ENCODE measurements at places on chromosomes 1 and 21.

- no peak for DNase-seq
Observed at GRCh38 chr1:246081138-246081702, 425.9 kb downstream of the SMYD3 start.

DNA sequence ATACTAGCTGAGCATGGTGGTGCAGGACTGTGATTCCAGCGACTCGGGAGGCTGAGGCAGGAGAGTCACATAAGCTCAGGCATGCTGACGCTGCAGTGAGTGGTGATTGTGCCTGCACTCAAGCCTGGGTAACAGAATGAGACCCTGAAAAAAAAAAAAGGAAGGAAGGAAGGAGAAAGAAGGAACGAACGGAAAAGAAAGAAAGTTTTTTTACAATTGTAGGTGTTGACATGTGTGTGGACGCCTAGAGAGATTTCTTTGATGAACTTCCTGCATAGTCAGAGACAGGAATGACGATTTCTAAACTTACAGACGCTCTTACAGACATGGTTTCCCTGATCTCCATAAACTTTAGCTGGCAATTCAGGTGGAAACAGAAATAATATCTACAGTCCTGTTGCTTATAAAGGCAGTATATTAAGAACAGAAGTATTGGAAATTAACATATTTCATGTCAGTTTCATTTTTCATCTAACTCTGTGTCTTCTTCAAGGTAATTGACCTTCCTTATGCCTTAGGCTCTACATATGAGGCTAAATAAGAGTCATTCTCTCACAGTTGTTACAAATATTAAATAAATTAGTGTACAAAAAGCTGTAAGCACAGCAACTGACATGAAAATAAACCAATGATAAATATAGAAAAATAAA is 4.1 kb downstream of the SAMSN1 start:
- DNase-seq, result no peak

DNA sequence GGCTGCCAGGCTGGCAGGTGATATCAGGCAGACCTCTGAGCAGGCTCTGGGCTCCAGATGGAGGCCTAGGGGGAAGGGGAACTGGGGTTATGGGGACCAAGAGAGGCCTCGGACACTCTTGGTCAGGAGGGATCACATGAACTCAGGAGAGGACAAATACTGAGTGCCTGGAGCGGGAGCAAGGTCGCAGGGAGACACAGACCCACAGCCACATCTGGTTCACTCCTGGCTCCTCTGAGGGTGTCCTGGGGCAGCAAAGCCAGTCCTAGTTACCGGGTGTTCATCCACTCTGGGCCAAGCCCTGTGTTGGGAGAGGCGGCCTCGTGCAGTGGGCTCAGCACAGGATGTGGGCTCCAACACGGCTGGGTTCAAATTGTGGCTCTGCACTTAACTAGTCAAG is 239.0 kb downstream of the PTPRU start:
- DNase-seq, result no peak

DNA sequence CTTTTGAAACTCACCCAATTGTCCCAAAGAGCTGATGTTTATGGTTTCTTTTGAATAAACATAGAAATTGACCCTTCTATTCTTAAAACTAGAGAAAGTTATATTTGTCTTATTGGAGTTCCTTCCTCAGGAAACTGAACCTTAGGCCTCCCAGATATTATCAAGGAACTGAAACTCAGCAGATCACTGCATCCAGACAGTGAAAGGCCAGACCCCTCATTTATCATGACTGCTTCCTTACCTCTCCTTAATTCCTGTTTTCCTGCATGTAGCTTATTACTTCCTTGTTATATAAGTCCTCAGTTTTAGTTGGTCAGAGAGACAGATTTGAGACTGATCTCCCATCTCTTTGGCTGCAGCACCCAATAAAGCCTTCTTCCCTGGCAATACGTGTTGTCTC is 27.5 kb downstream of the SLC22A15 start:
- no peak for DNase-seq

DNA sequence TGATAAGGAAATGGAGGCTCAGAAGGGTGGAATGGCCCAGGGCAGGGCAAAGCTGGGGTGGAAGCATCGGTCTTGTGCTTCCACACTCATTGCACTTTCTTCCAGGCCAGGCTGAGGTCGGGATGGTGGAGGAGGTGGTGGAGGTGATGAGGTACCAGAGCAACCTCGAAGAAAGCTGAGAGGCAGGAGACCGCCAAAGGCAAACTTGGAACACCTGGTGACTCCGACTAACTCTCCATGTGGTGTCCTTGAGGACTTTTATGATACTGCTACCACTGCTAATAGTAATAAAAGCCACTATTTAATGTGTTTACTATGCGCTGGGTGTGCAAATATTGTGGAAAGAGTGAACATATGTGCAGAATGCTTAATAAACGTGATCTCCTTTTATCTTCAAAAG is 16.9 kb upstream of the BTG2 start:
- no peak for DNase-seq

DNA sequence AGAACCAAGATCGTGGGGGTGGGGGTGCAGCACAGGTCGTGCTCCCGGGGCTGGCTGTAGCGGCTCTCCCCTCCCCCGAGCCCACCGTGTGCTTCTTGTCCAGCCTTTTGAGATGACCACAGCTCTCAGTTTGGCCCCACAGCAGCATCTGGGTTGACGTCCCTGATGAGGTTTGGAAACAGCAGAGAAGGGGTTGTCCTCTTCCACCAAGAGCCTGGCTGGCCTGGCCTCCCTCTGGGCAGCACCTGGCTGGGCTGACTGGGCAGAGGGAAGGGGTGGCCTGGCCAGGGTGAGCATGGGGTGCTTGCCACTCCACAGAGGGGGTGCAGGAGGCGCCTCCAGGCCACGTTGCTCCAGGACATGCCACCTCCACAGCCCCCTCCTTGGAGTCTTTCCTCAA is 61.5 kb downstream of the SKI start:
- no peak for DNase-seq

DNA sequence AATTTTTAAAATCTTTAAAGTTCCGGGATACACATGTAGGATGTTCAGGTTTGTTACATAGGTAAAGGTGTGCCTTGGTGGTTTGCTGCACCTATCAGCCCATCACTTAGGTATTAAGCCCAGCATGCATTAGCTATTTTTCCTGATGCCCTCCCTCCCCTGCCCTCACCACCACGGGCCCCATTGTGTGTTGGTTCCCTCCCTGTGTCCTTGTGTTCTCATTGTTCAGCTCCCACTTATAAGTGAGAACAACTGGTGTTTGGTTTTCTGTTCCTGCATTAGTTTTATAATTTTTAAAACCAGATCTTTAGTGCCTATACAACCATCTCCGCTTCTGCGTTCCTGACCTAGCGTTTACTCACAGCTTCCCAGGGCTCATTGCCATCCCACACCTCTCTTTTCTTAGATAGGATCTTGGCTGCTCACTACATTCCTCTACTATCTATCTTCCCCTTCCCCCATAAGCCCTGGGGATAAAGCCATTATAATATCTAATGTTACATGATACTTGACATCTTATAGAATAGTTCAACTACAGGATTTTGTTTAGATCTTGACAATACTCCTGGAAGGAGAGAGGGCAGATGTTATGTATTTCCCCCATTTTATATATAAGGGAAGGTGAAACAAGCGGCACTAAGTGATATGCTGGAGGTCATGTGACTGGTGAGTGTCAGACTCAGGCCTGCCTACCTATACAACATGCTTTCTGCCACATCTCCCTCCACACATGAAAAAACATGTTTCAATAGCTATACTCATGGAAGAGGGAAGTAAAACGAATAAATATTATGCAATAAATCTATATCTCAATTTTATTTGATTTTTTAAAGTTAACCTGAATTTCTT is 52.3 kb upstream of the DNAJC6 start:
- no peak for DNase-seq

DNA sequence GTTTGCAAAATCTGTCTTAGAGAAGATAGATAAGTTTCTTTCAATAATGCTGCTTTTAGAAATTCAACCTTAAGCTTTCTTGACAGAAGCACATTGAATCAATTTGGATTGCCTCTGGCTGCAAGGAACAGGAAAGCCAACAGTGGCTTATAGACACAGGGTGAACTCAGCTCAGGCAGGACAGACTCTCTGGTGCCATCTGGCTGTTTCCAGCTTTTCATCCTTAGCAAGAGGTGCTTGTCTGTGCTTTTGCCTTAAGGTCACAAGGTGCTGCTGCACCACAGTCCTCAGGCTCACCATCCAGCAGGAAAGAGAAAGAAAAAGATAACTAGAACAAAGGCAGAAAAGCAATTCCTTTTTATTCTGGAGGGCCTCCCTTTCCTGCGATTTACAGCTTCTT is 93.7 kb upstream of the ETS2 start:
- peak; percentile 27 for DNase-seq

DNA sequence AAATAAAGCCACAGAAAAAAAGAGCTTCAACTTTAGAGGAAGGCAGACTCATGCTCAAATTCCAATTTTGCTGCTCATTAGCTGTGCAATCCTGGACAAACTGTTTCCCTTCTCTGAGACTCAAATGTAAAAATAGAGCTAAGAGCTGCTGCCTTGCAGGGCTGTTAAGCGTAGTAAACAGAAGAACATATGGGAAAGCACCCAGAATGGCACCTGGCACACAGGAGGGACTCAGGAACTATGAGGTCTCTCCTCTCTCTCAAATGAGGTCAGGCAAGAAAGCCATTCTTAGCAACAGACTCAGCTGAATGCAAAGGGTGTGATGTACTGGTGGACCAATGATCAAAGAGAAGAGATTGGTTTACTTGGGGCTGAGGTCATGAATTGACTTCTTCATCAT is 61.3 kb downstream of the TRABD2B start:
- no peak for DNase-seq

- DNase-seq, result no peak
Observed at GRCh38 chr1:226954337-226954736, 14.2 kb downstream of the COQ8A start.

- DNase-seq, result peak; percentile 21
Observed at GRCh38 chr1:156320560-156320959, 17.5 kb downstream of the CCT3 start.

- DNase-seq, result peak; percentile 92
Observed at GRCh38 chr1:1574721-1575537, at the start of gene SSU72. SSU72 (minus strand) TSS chr1:1574863; CDS start chr1:1574557, 306 bp downstream.

- DNase-seq, result peak; percentile 75
Observed at GRCh38 chr21:34037009-34037795, 36.2 kb upstream of the MRPS6 start.

DNA sequence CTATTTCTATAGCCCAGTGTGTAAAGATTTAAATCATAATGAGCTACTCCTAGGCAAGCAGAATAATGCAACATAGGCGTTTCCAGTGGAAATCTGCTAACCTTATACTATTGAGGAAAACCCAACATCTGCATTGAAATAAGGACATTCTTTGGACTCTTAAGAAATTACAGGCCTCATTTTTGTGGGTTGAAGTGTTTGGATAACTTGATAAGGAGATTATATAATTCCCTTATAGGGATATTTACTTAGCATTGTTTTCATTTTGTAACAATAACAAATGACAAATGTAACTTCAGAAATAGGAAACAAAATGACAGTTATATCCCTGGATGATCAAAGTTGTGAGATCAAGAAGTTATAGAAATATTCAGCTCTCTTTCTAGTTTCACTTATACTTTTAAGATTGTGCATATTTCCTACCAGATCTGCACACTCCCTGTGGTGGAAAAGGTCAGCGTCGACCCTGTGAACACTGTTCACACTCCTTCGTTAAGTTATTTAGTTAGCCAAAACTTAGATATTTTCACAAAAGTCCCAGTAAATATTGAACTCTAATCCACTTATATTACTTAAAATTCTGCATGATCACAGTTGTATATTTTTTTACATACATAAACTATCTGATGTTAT is 284.4 kb upstream of the C1orf105 start:
- peak; percentile 81 for DNase-seq

- peak; percentile 41 for DNase-seq
Observed at GRCh38 chr1:151832318-151832980, 847 bp upstream of the RORC start.

All from IMR-90 (cell line).